CD4-positive, CD25-positive, alpha-beta regulatory T cell (primary cell): ENCODE measurements at places on chromosomes 1 and 21.

DNA sequence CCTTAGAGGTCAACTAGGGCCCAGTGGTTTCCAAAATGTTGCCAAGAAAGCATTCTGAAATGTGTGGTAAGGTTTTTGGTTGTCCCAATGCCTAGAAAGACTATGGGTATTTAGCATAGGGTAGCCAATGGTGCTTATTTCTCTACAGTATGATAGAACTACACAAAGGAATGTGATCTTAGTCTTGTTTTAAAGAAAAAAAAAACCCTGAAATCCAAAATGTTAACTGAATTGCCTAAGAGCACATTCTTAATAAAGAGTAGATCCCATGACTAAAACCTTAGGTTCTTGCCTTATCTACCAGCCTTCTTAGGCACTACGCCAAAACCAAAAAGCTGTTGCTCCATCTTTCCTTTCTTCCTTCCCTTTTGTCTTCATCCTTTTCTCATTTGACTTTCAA is 428.2 kb downstream of the MRPL39 start:
- DNase-seq: no peak

- no peak for DNase-seq
Observed at GRCh38 chr1:232280910-232281309, 349.0 kb downstream of the SIPA1L2 start.

DNA sequence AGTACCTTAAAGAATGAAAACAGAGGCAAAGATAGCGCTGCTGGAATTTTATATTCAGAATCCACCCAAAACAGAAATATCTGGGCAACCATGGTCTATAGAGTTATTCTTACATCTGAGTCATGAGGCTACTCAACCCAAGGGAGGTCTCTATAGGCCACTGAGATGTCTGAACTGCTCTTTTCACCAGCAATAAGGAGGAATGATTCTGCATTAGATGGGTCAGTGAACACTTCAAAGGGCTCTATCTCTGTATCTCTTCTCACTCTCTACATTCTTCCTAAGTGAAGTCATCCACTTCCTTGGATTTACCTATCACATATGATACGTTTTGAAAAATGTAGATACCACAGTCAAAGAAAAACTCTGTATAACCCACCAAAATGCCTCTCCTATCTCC is 90.2 kb upstream of the NGF start:
- no peak for DNase-seq

GRCh38 chr21:34875830-34876229 is 173.3 kb downstream of the RUNX1 start:
- DNase-seq: no peak

GRCh38 chr1:17250601-17251000 is 1.7 kb downstream of the PADI3 start:
- no peak for DNase-seq

GRCh38 chr1:163196449-163196787 is 6.3 kb downstream of the RGS5 start:
- DNase-seq: no peak

- peak; percentile 30 for DNase-seq
Observed at GRCh38 chr1:236284291-236284721, 2.5 kb upstream of the ERO1B start.

GRCh38 chr1:212481438-212481767 is 48.7 kb downstream of the NENF start:
- no peak for DNase-seq

GRCh38 chr1:36440044-36440443 is 10.2 kb downstream of the OSCP1 start:
- no peak for DNase-seq

- no peak for DNase-seq
Observed at GRCh38 chr1:83882906-83883305, 116.0 kb downstream of the TTLL7 start.

- no peak for DNase-seq
Observed at GRCh38 chr1:192232817-192233417, 74.7 kb downstream of the RGS18 start.

DNA sequence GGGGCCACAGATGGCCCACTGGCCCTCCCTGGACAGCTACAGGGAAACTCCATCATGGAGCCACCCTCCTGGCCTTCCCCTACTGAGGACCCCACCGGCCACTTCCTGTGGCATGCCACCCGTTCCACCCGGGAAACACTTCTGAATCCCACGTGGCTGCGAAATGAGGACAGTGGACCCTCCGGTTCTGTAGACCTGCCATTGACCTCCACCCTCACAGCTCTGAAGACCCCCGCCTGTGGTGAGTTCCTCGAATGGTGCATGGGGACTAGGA is 40.3 kb downstream of the UMODL1 start:
- no peak for DNase-seq

- DNase-seq: no peak
Observed at GRCh38 chr1:80375109-80375508, 1368.6 kb upstream of the ADGRL4 start.

DNA sequence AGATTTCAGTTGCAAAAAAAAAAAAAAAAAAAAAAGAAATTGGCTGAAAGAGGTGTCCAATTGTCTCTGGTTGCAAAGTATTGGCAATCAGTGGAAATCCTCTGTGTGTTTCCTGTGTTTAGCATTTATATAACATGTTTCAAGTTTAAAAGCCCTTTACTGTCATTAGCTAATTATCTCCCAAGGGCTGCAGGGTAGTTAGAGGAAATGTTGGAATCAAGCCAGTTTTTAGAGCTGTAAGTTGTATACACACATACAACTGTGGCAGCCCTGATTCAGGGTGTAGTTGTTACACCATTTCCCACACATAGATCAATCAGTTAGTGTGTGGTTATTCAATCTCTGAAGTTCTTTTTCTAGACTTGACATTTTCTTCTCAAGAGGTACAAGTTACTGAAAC is 8.9 kb upstream of the ZNF326 start:
- no peak for DNase-seq

DNA sequence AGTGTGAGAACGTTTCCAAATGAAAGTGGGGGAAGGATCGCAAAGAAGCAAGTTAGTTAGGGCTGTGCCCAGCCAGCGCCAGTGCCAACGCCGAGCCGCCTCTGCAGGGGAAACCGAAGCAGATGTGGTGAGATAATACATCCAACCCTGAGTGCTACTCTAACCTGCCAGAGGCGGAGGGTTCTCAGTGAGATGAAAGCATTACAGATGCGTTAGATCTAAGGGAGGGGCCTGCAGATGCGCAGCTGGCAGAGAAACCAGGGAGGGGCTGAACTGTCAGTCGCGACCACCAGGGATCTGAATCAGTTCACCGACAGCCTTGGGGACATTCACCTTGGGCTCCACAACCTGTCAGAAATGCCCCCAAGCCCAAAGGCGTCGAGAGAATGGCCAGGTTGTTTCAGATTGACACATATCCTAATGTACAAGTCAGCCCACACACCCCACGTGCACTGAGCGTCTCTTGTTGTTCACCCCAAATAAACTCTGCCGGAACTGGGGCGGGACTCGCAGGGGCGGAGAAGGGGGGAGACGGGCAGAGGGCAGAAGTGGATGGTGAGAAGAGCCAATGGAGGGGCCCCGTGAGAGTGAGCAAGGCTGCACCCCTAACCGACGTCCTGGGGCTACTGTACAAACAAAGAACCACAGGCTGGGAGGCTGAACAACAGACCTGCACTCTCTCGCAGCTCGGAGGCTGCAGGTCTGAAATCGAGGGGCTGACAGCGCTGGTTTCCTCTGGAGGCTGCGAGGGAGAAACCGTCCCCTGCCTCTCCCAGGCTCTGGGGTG is 8.7 kb upstream of the UMODL1 start:
- DNase-seq: peak; percentile 87

DNA sequence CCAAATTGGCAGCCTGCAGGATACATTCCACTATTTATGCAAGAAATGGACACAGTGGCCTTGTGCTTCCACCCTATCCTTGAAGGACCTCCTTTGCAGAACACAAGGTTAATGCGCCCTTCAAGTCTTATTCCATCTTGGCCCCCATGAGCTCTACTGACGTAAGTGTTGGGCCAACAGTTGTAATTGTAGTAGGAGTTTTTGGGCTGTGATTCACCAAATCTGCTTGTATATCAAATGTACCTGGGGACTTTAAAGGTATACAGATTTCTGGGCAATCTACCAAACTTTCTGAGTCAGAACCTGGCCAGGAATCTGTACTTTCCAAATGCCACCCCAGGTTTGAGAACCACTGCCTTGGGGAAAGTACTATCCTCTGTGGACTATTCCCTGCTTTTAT is 100.9 kb upstream of the MARK1 start:
- DNase-seq: no peak

DNA sequence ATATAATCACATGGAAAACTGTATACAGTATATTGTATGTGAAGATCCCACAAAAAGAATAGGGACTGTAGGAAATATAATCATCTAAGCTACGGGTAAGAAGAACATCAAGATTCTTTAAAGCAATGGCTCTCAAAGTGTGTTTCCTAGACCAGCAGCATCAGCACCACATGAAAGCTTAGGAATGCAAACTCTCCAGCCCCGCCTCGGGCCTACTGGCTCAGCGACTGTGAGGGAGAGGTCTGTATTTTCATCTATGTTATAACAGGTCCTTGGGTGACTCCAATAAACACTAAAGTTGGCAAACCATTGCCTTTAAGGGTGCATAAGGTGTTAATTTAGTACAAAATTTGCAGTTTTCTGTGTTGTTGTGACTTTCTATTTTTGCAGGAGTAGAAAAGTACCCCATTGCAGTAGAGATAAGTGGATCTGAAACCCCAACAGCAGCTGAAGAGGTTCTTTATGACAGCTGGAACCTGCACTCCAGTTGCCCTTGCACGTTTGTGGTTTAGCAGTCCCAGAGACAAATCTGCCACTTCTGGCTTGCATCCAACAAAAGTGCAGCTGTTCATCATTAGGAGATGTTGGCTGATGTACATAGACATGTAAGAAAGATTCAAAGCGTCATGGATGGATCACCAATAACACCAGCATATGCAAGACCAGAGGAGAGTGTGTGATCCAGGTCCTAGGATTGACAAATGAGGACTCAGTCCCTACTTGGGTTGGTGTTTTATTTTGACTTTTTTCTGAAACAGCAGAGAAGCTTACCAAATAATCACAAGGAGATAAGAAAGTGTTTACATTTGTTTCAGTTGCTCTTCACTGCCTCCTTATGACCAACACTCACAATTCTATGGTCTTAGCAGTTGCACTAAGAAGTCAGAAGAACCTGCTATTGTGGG is 15.9 kb upstream of the IFNAR1 start:
- DNase-seq: no peak

- DNase-seq: no peak
Observed at GRCh38 chr1:51306950-51307349, 23.4 kb downstream of the TTC39A start.

- DNase-seq: peak; percentile 79
Observed at GRCh38 chr1:111596499-111596898, 23.1 kb upstream of the RAP1A start.

DNA sequence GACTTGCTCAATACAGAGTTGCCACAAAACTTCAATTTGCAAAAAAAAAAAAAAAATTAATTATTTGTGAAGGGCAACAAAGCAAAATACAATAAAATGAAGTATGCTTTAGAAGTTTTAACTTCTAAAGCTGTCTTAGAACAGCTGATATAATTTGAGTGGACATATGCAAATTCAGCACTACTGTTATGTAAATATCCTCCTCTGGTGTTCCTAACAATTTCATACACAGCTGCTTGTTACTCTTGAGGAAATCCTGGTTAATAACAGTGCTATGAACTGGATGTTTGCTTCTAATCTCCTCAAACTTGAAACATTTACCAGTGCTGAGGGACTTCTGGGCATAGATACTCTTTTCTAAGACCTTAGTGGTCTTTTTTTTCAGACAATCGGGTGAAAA is 69.6 kb upstream of the COL24A1 start:
- no peak for DNase-seq

GRCh38 chr1:233704170-233704897 is 90.4 kb downstream of the KCNK1 start:
- DNase-seq: no peak

DNA sequence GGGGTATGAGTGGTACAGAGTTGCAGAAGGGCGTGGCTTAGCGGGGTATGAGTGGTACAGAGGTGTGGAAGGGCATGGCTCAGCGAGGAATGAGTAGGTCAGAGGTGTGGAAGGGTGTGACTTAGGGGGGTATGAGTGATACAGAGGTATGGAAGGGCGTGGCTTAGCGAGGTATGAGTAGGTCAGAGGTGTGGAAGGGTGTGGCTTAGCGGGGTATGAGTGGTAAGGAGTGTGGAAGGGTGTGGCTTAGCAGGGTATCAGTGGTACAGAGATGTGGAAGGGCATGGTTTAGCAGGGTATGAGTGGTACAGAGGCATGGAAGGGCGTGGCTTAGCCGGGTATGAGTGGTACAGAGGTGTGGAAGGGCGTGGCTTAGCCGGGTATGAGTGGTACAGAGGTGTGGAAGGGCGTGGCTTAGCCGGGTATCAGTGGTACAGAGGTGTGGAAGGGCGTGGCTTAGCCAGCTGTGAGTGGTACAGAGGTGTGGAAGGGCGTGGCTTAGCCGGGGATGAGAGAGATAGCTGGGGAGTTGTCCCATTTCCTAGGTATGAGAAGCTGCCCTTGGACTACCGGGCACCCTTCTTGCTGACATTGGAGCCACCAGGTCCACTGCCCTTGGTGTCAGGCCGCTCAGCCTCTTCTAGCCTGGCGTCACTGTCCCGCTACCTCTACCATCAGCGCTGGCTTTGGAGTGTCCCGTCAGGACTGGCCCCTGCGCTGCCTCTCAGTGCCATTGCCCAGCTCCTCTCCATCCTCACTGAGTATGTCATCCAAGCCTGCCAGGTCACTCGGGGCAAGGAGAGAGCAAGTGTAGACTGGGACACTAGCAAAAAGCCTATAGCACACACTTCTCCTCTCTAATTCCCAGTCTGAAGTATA is 29.8 kb downstream of the HYI start:
- no peak for DNase-seq

DNA sequence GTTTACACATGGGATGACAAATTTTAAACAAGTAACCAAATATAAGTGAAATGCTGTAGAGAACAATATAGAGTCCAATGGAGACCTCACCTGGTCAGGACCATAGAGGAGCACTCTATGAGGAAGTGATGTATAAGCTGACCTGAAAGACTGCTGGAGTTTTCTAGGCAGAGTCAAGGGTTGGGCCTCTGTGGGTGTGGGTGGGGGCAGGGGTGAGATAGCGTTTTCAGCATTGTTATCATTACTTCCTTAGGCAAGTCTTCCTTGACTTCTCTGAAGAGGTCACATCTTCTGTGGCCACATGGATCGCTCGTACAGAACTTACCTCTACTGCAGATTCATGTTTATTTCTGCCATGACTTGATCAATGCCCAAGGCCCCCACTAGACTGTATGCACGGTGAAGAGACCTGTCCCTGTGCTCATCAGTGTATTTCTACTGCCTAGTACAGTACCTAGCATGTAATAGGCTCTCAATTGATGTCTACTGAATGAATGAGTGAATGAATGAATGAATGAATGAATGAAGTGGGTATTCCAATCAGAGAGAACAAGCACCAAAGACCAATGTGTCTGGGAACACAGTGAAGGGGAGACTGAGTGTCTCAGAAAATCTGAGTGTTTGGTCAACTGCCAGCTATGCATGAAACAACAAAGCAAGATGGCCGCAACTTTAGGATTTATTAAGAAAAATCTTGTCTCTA is 116.5 kb downstream of the RNF220 start:
- no peak for DNase-seq

- DNase-seq: no peak
Observed at GRCh38 chr1:158087320-158087927, 93.3 kb upstream of the CD1D start.
